ENCODE measurements at places on chromosomes 12 and 14. TPM values are rescaled to one million over a fixed set of nuclear protein-coding genes. Genes with fewer than 3 reads are reported as not detected.

DNA sequence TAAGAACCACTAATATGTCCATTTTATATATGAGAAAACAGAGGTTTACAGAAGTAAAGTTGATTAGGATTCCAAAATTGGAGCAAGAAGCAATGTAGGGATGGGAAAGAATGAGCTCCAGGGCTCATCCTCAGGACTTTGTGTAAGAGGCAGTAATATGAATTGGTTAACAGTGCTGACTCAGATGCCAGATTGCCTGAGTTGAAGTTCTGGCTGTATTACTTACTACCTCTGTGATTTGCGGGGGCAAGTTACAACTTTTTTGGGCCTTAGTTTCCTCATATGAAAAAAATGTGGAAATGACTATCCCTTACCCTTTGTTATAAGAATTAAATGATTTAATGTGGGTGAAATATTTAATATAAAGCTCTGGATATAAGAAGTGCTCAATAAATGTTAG, 35.1 kb upstream of the PPP2R5E start:
- DNase-seq = no peak

DNA sequence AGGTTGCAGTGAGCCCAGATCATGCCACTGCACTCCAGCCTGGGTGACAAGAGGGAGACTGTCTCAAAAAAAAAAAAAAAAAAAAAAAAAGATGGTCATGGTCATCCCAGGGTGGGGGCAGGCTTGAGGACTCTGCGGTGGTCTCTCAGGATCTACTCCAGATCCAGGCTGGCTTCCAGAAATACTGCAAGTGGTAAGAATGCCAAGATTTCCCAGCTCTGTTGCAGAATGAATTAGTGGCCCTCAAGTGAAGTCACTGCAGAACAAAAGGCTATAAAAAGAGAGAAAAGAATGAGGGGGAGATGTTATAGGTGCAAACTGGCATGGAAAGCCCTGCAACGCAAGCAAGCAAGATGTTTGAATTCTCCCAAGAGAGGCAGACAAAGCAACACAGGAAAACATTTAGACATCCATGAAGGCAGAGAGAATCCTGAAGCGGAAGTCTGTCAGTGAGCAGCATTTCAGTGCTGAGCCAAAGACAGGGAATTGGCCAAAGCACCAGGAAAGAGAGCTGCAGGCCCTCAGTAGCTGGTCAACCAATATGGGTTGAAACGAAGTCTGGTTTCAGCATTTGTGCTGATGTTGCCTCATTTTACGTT, 31.9 kb upstream of the ETFBKMT start:
- DNase-seq = no peak

- no peak for DNase-seq
Measured at GRCh38 chr14:50797250-50798047, 33.5 kb downstream of the NIN start.

- DNase-seq = no peak
Measured at GRCh38 chr12:46649433-46649832, 176.4 kb downstream of the SLC38A4 start.

DNA sequence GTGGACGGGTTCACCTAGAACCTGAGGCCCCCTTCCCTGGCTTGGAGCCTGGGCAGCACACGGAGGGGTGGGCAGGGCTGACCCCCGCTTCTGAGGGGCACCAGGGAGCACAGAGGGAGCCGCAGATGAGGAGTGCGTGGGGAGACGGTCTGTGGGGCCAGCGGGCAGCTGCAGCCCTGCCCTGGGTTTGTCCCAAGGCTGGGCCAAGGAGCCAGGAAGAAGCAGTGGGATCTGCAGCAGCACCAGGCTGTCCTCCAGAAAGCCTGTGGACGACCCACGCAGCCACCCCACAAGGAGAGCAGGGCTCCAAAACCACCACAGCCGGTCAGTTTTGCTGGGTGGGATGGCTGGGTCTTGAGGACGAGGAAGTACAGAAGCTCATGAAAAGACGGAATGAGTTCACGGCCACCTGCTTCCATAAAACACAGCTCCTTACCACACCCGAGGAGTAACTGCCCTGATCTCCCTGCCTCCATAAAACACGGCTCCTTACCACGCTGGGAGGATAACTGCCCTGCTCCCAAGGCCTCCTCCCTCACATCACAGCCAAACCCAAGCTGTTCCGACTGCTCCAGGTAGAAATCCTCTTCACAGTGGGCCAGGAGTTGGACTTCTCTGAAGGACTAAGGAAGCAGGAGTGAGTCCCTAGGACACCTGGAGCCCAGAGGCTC, 9.9 kb upstream of the GOLGA3 start:
- no peak for DNase-seq

DNA sequence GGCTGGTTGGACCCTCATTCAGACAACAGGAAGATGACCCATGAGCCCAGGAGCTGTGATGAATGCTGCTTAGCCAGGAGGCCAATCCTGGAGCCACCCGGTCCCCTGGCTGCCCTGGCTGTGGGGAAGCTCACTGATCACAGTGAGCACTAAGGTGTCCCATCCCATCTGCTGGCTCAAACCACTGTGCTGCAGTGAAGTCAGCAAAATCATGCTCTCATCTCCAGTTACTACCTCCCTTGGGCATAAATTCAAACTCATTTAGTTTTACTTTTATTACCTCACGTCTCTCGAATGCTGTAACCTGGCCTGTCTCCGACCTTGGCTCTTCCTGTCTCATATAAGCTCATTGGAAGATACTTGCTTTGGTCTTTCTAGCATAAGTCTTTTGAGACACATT, 112.4 kb downstream of the APAF1 start:
- no peak for DNase-seq

DNA sequence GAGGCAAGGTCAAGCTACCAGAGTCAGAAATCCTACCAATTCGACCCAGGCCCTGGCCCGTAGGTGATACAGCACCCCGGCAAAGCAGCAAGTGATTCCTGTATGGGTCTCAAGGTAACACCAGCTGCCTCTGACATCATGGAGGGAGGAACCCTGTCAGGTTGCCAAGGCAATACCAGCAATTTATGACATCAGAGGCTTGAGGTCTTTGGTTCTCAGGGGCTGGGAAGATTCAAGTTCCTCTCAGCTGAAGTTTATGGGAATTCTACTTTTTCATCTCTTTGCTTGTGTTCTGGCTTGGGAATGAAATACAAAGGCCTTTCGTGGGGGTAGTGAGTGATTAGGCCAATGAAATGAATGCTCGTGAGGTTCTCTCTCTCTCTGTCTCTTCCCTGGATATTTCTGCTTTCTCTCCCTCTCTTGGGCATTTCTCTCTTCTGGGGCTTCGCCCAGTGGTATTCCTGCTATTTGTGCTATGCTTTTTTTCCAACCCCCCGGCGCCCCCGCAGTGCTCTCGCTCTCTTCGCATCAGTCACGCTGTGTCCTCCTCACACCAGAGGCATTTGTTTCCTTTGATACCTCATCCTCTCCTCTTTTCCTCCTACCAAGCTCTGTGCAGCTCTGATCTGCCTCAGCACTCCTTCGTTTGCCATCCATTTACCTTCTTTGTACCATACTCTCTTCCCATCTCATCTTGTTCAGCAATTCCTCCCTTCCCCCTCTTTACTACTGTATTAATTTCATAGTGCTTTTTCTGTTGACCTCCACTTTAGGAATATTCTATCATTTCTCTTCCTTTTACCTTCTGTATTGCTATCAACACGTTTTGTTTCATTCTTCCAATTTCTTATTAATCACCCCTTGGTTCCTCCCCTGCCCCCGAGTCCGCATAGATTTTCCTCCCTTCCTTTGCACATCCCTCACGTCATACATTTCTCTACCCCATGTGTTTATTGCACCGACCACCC, 2.9 kb downstream of the ZFHX2 start:
- DNase-seq = no peak

GRCh38 chr14:75096959-75097358, 27.5 kb downstream of the ZC2HC1C start:
- DNase-seq = no peak

DNA sequence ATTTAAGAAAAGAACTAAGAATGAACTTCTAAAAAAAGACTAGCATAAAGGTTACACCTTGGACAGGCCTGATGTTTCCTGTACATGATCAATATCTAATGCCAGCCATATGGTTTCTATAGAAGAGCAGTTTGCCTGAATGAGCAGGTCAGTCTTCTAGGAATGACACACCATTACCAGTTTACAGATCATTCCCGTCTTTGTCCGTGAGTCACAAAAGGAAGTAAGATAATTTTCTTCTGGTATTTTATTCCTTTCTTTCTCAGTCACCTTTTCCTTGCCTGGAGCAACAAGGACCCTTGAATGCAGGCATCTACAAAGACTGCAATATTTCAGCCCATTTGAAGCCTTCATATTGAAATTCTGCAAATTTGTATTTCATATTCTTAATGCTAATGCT, 44.6 kb upstream of the CNTN1 start:
- DNase-seq = no peak

- DNase-seq = no peak
Measured at GRCh38 chr14:59313144-59313651, 124.7 kb downstream of the DAAM1 start.

DNA sequence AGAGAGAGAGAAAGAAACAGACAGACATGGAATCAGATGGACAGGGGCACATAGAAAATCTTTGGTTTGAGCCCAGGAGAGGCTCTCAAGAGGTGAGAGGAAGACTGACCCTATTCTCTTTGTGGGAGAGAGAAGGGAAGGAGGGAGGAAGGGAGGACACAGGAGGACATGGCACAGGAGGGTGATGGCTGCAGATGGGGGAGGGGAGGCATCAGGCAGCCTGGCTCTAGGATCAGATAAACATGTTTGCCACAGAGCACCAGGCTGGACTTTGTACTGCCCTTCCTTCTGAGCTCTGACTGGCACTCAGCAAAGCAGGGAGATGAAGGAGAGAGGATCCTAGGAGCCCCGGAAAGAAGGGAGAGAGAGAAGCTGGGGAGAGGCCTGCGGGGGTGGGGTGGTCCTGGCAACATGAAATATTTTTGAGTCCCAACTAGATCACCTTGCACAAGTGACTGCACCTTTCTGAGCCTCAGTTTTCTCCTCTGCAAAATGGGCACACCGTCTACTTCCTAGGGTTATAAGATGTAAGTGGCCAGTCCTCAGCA, 6.1 kb downstream of the HNF1A start:
- DNase-seq = no peak

- no peak for DNase-seq
Measured at GRCh38 chr14:20412411-20412810, 890 bp downstream of the TEP1 start.

- no peak for DNase-seq
Measured at GRCh38 chr12:1644534-1645438, 15.8 kb downstream of the WNT5B start.

DNA sequence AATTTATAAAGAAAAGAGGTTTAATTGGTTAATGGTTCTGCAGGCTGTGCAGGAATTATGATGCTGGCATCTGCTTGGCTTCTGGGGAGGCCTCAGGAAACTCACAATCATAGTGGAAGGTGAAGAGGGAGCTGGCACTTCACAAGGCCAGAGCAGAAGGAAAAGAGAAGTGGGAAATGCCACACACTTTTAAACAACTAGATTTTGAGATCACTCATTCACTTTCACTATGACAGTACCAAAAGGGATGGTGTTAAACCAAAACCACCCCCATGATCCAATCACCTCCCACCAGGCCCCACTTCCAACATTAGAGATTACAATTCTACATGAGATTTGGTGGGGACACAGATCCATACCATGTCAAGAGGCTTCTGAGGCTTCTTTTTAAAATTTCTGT, 62.6 kb downstream of the SLC38A4 start:
- DNase-seq = no peak

GRCh38 chr12:6416596-6416995, 28.2 kb upstream of the CD27 start:
- DNase-seq = no peak

GRCh38 chr14:101814934-101815333, 53.4 kb downstream of the PPP2R5C start:
- peak; percentile 50 for DNase-seq

GRCh38 chr12:123465084-123465483, 7.1 kb downstream of the SNRNP35 start:
- no peak for DNase-seq

GRCh38 chr12:14113031-14113430, 131.6 kb upstream of the GRIN2B start:
- DNase-seq = no peak

- no peak for DNase-seq
Measured at GRCh38 chr12:82627799-82628198, 58.9 kb upstream of the TMTC2 start.

DNA sequence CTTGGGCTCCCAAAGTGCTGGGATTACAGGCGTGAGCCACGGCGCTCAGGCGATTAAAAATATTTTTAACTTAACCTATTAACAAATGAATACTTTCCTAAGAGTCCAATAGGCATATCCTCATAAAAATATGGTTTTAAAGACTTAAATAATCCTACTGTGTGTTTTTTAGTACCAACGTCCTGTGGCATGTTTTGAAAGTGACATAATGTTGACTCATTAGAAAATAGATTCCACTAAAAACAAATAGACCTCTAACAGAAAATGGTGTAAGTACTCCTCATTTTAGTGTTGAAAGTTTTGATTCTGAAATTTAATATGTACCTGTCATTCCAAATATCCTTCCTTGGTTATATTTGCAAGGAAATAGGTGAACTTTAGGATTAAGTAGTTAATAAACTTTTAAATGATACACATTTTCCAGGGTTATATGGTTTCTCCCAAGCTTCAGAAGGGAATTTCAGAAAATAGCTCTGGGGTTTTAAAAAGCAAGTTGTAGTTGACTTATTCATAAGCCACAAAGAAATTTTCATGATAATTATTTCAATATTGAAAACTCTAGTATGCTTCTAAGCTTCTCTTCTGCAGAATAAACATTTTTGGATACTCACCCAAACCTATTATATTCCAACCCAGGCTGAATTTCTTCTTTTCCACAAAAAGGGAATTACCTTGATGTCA, 12.1 kb upstream of the LUM start:
- no peak for DNase-seq

GRCh38 chr14:60396718-60397343, 89.0 kb downstream of the C14orf39 start:
- no peak for DNase-seq

DNA sequence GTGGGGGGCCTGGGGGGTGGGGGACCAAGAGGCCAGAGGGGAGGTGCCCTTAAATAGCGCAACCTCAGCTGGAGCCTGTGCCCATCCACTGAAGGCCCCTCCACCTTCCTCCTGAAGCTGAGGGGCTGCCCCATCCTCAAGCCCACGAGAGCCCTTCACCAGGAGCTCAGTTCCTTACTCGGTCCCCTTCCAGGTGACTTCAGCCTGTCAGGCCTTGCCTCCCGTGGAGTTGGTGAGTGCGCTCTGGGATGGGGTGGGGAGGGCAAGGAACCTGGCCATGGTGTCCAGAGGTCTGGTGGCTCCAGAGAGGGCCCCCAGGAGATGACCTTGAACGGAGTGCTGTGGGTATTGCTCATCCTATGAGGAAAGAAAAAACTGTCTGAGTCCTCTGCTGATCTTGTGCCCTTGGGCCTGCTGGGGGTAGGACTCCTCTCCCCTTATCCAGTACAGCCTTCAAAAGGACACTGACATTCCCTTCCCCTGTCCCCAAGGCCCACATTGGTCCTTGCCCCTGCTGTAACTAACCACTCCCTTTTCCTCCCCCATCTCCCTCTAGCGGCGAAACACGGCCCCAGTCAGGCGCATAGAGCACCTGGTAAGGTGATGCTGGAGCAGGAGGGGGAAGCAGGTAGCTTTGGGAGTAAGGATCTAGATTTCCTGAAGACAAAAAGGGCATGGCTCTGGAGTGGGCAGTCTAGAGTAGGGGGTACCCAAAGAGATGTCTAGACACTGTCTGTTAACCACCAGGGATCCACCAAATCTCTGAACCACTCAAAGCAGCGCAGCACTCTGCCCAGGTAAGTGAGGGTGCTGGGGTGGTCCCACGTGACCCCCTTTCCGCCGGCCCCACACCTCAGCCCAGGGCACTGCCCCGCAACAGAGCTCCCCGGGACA, 3.6 kb downstream of the TNS2 start:
- peak; percentile 71 for DNase-seq

The LIN7A gene
- not detected for total RNA-seq

The RDH16 gene
- 0.91 TPM for total RNA-seq

The IL23A gene
- total RNA-seq = 12.4 TPM

The NPFF gene
- total RNA-seq = not detected

The VWF gene
- 0.02 TPM for total RNA-seq

The KRT3 gene
- total RNA-seq = not detected

All from activated CD8-positive, alpha-beta memory T cell treated with anti-CD3 and anti-CD28 coated beads, Interleukin-2, amount 10 ng/mL, durations not matched to agents 7 days and 5 days (primary cell).